Activated CD4-positive, CD25-positive, alpha-beta regulatory T cell treated with anti-CD3 and anti-CD28 coated beads, Interleukin-2, amount 50 U/mL, for 16 hours (primary cell): ENCODE measurements at places on chromosomes 4 and X.

GRCh38 chrX:17027931-17028330 lies 81.5 kb downstream of the REPS2 start:
- DNase-seq, result no peak

DNA sequence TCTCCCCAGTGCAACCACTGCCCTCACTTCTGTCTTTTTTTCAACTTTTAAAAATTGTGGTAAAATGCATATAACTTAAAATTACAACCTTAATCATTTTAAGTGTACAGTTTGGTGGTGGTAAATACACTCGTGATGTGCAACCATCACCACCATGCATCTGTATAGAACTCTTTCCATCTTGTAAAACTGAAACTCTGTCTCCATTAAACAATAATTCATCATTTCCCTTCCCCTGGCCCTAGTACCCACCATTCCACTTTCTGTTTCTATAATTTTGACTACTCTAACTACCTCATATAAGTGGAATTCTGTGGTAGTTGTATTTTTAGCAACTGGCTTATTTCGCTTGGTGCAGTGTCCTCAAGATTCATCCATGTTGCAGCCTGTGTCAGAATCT lies 6.8 kb upstream of the CTBP1 start:
- no peak for DNase-seq

GRCh38 chrX:49053223-49054072 lies 5.4 kb upstream of the CCDC120 start:
- no peak for DNase-seq

- DNase-seq, result no peak
Observed at GRCh38 chr4:69858690-69859089, 1.3 kb downstream of the SULT1E1 start.

- no peak for DNase-seq
Observed at GRCh38 chr4:16026160-16026761, 57.6 kb downstream of the PROM1 start.

- no peak for DNase-seq
Observed at GRCh38 chr4:139175646-139176301, 1.2 kb downstream of the ELF2 start.

- DNase-seq, result no peak
Observed at GRCh38 chr4:141455651-141456050, 180.7 kb upstream of the IL15 start.

GRCh38 chr4:123913598-123913997 lies 517.0 kb downstream of the SPRY1 start:
- DNase-seq, result no peak

GRCh38 chrX:153722704-153723350 lies 1.4 kb downstream of the BCAP31 start:
- no peak for DNase-seq

- no peak for DNase-seq
Observed at GRCh38 chrX:40452031-40452430, 128.7 kb upstream of the ATP6AP2 start.

GRCh38 chr4:10032625-10033024 lies 11.3 kb upstream of the SLC2A9 start:
- DNase-seq, result no peak

GRCh38 chrX:45557387-45557786 lies 356.7 kb upstream of the DIPK2B start:
- DNase-seq, result no peak

DNA sequence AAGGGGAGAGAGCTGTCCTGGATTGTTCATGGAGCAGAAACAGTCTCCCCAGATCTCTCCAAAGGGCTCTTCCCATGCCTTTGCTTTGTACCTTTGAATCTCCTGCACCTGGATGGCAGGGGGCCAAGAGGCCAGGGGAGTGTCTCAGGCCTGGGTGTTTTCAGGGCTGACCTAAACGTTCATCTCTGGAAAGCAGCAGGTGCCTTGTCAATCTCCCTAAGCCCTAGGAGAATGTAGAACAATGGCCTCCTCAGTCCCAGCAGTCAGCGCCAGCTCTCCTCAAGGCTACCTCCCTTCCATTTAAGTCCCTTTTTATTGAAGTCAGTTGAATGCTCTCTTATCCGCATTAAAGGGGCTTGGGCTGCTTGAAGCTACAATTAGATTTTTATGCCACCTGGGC lies 31.2 kb upstream of the NSUN7 start:
- DNase-seq, result no peak

DNA sequence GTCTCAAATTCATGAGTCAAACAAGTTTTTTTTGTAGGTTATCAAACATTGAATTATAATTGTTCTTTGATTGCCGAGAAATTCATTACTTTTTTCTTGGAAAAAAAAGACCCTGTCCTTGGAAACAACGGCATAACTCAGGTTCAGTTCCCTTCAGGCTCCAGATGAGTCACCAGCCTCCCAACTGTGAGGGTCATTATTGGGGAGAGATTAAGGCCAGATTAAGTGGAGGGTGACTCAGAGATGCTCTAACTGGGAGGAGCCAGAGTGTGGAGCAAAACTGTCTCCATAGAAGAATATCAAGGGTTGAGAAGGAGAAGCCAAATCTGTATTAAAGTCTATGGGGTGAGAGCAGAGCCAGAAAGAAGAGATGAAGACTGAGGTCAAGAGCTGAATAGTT lies 9.6 kb downstream of the ADGRG4 start:
- DNase-seq, result no peak

DNA sequence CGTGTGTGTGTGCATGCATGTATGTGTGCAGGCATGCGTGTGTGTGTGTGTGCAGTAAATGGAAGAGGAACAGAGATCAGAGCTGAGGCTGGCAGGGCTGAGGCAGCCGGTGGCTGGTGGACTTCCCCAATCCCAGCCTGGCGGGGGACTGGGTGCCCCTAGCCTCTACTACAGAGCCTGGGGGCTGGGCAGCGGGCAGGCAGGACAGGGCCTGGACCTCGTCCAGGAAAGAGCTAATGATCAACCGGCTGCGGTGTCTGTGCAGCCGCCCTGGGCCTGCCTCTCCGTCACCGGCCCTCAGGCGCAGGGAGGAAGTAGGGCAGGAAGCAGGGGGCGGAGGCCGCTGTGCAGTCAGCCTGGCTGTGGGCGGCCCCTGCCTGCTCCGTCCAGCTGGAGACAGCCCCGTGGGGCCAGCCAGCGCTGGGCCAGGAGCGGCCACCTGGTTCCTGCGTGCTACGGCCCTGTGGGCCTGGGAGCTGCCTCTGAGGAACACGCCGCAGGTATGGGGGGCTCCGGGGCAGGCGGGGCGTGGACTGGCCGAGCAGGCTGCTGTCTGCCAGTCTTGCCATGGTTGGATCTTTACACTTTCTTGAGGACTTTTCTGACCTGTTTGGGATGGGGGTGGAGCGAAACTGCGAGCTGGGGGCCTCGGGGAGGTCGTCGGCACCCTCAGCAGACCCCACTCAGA lies at the start of gene SH3TC1:
TSS of gene SH3TC1 (plus strand) at position 385 of the 688 bp plus-strand sequence. CDS start 5,905 bp downstream, outside the sequence.
- DNase-seq, result peak; percentile 30

DNA sequence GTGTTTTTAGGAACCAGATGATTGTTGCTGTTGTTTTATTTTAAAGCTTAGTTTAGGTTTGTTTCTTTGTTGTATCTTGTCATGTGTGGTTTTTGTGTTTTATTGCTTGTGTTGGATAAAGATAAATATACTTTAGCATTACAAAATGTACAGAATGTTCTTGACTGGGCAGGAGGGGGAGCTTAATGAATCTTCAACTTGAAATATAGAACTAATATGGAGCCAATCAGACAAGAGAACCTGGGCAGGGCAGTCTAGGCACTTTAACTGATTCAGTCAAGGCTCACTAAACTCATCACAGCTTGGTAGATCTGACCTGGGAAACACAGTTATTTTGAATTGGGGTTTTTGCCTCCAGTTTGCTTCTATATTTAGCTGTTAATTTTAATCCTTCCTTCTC lies 304.2 kb downstream of the ARHGAP24 start:
- DNase-seq, result no peak

- DNase-seq, result no peak
Observed at GRCh38 chr4:101211146-101211553, 136.2 kb downstream of the PPP3CA start.

GRCh38 chrX:48909703-48910294 lies 1.6 kb downstream of the SLC35A2 start:
- no peak for DNase-seq

- DNase-seq, result no peak
Observed at GRCh38 chr4:70239131-70239883, 3.1 kb upstream of the CSN3 start.

GRCh38 chr4:151522866-151523519 lies 114.0 kb downstream of the FHIP1A start:
- DNase-seq, result no peak

DNA sequence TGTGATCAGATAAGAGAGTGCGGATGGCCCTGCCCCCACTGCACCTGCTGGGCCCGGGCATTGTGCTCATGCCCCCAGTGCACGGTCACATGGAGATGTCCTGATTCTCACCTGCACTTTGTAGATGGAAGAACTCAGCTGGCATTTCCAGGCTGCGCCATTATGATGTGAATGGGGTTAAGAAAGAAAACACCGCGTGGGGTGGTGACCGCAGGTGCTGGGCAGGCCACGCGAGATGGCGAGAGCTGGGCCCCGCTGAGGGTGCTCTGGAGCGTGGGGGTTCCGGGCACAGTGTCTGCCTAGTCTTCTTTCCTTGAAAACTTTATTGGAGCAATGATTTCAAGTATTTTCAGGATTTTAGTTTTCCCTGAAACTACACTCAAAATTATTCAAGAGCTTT lies 17.8 kb upstream of the HGFAC start:
- DNase-seq, result no peak

GRCh38 chr4:19403786-19404370 lies 847.8 kb upstream of the SLIT2 start:
- DNase-seq, result no peak

DNA sequence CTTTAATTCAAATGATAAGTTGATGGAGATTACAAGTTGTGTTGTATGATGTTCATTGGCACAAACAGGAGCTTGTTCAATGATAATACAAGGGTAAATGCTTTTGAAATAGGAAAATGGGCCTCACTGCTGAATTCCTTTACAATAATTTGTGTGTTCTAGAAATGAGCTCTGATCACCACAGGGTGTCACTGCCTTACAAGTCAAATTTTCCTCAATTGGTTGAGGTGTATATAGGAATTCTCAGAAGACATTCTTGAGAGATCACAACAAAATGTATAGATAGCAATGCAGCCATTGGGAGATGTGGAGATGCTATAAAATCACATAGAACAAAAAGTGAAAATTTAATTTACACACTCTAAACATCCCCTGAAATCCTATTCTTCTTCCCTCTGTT lies 49.6 kb downstream of the KLF8 start:
- DNase-seq, result no peak

DNA sequence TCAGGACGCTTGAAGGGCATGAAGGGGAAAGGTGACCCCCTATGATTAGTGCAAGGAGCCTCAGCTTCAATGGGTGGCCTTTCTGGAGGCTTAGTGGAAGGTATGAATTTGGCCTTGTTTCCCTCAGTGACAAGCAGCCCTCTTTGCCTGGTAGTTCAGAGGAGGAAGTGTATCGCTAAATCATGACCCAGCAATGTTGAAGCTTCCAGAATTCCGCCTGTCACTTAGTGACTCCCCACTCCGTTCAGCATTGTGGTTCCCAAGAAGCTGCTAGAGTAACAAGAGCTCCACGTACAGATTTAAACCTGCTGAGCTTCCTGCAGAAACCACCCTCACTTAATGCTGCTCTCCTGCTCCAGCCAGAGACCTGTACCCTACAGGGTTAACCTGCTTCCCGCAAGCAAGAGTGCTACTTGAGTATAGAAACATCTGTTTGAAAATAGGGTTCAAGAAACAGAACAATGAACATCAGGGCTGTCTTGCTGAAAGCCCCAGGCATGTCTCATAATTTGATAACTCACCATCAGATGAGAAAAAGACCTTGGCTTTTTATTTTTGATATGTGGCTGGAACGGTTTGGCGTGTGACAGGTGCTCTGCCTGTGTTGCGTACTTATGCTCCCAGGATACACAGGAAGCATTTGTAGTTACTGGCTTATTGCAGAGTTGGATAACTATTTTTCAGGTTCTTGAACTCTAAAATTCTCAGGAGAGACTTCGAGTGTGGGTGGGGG lies 105.2 kb downstream of the UCHL1 start:
- no peak for DNase-seq
